CD4-positive, alpha-beta T cell treated with Interleukin-4 for 4 hours (primary cell): ENCODE measurements at places on chromosomes 2 and 18.

GRCh38 chr2:216350214-216350791, 22.0 kb downstream of the MARCHF4 start:
- DNase-seq, result peak; percentile 71

DNA sequence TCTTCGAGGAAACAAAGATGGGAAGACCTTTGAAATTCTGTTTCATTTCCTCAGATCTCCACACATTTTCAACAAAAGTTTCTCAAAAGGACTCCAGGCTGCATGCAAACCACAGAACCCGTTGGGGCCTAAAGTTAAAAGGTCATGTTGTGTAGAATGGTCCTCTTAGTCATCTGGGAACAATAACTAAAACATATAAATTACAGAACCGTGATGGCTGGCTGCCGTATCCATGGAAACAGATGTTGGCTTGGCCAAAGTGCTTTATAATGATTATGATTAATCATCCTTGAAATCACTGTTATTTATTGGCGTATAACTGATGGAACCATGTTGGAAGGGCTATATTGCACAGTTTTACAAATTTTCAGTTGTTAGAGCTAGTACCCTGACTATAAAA, 182.8 kb upstream of the CRIM1 start:
- no peak for DNase-seq

GRCh38 chr2:157840568-157841156, 35.5 kb downstream of the ACVR1 start:
- no peak for DNase-seq

GRCh38 chr2:55153584-55154299, 78.4 kb downstream of the CLHC1 start:
- peak; percentile 10 for DNase-seq

DNA sequence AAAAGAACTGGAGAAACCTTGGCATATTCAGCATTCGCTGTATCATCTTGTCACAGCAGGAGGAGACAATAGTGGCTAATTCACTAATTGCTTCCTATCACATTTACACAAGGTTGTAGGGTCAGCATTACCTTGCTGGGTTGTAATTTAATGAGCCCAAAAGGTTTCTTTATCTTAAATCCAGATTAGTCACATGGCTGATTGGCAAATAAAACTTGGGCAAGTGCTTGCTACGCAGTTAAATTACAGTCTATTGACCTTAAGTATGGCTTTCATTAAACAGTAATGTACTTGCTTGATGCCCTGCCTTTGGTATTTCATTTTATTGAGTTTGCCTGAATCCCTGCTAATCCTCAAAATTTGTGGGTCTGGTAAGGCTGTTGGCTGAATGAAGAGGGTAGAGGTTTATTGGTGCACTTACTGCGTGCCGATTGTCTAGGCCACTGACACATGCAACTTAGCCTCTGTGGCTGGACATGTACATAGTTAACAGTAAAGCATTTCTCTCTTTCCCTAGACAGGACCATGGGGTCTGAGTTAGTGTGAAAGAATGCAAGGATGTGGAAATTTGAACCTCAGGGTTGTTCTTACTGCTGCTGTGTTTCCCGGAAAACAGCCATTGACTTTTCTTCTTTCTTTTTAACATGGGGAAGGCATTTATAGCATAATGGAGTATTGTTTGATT, 34.3 kb downstream of the FMNL2 start:
- no peak for DNase-seq

DNA sequence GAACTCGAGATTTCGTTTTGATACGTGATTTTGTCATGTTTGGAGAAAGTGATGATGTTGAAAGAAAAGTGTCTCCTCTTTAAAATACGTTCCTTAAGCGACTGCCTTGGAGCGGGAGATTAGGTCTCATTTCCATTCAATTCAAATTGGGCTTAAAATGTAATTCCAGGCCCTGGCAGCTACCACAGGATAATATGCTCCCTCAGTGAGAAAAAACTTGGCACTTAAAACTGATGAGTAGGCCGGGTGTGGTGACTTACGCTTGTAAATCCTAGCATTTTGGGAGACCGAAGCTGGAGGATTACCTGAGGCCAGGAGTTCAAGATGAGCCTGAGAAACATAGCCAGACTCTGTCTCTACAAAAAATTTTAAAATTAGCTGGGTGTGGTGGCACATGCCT, 146.3 kb upstream of the L3MBTL4 start:
- no peak for DNase-seq

DNA sequence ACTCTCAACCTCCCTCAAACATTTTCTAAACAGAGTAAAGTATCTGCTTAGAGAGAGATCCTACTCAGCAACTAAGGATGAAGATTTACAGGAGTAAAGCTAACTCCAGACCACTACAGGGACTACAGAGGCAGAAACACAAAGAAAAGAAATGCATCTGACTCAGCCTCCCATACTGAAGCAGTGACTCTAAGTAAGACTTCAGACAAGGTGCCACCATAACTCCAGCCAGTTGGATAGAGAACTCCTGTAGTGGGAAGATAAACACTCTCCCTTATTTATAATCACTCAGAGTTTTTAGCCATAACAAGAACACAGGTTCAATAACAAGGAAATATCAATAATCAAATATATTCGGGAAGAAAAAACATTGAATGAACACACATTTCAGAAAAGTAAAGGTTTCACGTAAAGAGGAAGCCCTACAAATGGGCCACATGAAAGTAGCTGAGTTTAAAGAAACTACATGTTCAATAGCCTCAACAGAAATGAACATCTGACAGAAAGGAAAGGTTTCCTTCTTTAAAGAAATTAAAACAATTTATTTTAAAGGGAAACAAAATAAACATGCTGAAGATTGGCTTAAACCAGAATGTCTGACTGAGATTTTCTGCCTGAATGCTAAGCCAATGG, 519.9 kb downstream of the KCNJ3 start:
- no peak for DNase-seq
